Stromal cell of bone marrow (primary cell): ENCODE measurements at places on chromosomes 5 and 9.

GRCh38 chr9:124911766-124912165 is 29.1 kb downstream of the GOLGA1 start:
- DNase-seq, result no peak

GRCh38 chr5:155430192-155430591 is 416.6 kb downstream of the KIF4B start:
- DNase-seq, result no peak

- DNase-seq, result no peak
These were observed 119.5 kb upstream of the TRPC7 start for GRCh38 chr5:136484808-136485325.

GRCh38 chr5:103031607-103032006 is 88.3 kb downstream of the GIN1 start:
- no peak for DNase-seq

DNA sequence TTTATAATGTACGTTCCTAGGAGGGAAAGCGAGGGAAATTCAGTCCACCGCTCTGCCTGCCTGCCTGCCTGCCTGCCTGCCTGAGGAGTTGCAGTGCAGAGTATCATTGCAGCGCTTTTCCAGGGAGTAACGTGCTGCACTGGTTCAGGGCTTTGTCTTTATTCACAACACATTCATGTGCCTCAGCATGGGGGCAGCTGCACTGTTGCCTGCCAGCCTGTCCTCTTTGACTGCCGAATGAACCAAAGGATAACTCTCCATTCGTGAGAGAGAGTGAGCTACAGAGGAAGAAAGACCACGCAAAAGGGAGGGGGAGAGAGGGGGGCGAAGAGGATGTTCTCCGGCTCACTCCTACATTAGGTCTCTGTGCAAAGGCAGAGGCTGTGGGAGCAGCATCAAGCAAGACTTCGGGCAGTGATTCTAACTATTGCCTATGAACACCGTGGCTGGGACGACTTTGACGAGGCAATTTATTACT is 791.2 kb downstream of the MAT2B start:
- no peak for DNase-seq

- no peak for DNase-seq
These were observed 468.6 kb downstream of the GADD45G start for GRCh38 chr9:90073186-90073945.

DNA sequence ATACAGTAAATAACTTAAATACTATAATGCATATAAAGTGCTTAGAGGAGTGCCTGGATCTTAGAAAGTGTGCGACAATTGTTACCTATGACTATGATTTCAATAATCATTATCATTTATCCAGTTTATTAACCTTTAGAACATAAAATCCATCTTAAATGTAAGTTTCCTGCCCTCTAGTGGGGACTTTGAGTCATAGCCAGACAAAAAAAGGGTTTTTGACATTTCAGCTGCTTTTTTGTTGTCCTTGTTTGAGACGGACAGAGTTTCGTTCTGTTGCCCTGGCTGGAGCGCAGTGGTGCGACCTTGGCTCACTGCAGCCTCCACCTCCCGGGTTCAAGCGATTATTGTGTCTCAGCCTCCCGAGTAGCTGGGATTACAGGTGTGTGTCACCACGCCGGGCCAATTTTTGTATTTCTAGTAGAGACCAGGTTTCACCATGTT is 9.7 kb upstream of the C9orf152 start:
- DNase-seq, result no peak

DNA sequence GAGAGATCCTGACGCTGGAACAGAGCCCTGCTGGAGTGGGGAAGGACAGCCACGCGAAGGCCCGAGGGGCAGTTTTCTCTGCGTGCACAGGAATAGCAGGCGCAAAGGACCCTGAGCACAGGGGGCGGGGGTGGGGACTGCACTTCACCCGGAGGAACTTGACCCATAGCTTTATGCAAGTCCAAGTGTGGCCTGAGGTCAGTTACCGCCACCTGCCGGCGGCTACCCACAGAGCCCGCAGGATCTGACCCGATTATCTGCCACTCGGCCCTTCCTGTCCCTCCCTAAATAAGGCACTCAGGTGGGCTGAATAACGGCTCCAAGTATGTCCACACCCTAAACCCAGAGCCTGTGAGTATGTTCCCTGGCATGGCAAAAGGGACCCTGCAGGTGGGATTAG is 65.4 kb upstream of the FCN1 start:
- no peak for DNase-seq

DNA sequence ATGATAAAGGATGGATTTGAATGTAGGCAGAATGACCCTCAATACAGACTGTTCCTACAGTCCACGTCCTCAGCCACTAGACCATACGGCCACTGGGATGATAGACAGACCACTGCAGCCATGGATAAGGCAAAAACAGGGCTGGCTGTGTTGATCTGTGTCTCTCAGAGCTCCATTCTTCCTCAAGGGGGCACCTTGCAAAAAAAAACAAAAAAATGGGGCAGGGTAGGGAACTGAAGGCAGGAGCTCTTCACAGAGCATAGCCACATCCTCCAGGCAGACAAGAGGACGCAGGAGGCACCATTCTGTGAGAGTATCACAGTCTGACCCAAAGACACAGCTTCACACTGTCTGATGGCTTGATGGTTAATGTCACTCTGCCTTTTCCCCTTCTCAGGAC is 61.2 kb upstream of the GABRP start:
- DNase-seq, result no peak

GRCh38 chr5:62214701-62215100 is 91.3 kb upstream of the KIF2A start:
- DNase-seq, result no peak

GRCh38 chr9:75390951-75391350 is 302.6 kb downstream of the OSTF1 start:
- no peak for DNase-seq

GRCh38 chr5:17440766-17441165 is 57.3 kb upstream of the TAF11L2 start:
- peak; percentile 53 for DNase-seq

- no peak for DNase-seq
These were observed 40.9 kb downstream of the TNPO1 start for GRCh38 chr5:72857396-72857795.

GRCh38 chr5:72300590-72301339 is 19.3 kb downstream of the MRPS27 start:
- DNase-seq, result no peak

- no peak for DNase-seq
These were observed 817.1 kb downstream of the CDH12 start for GRCh38 chr5:22036061-22036460.

GRCh38 chr5:67187006-67187715 is 9.4 kb downstream of the CD180 start:
- DNase-seq, result no peak

GRCh38 chr5:179431221-179431824 is 86.1 kb upstream of the ADAMTS2 start:
- no peak for DNase-seq

DNA sequence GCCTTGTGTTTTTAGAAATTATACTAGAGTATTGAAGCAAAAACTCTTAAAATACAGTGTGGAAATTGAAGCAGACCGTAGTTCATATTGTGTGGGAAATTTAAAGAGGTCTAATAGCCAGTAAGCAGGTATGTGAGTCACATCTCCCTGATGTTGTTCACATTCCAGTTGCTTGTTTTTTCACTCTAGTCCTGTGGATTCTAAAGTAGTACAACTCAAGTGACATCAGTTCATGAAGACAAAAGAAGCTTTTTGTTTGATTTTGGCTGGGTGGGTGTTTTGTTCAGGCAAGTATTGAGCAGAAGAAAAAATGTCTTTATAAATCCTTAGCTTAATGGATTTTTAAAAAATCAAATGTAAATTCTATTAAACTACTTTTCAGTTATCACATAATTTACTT is 216.2 kb downstream of the MAN2A1 start:
- DNase-seq, result no peak

DNA sequence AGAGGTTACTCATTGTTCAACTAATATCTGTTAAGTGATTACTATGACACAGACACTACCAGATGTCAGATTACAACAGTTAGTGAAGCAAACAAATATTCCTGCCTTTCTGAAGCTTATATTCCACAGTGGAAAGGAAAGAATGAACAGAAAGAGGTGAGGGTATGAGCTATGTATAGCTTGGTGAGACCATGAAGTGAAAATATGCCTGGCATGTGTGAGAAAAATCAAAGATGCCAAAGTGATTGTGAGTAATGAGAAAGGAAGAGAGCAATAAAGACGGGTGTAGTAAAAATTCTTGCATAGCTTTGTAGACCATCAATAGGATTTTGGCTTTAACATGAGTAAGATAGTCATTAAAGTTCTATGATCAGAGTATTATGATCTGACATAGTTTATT is 734.5 kb upstream of the NUDT12 start:
- DNase-seq, result peak; percentile 2

DNA sequence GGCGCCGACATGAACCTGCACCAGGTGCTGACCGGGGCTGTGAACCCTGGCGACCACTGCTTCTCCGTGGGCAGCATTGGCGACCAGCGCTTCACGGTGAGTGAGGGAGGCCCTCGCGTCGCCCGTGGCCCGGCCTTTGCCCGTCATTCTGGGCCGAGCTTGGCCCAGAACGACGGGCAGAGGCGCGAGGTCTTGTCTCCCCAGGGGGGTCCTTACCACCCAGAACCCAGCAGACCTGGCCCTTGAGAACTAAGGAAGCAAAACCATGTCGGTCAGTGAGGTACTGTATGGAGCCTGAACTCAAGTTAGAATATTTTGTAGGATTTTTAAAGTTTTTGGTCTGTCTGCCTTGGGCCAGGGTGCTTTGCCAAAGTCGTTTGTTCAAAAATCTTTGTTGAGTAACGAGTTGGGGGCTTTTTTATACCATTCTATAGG is 691 bp downstream of the DMXL1 start:
- DNase-seq, result no peak

- no peak for DNase-seq
These were observed 128.2 kb upstream of the SLC44A1 start for GRCh38 chr9:105116052-105116868.

- peak; percentile 82 for DNase-seq
These were observed 105.8 kb downstream of the DOCK2 start for GRCh38 chr5:169742771-169743296.

DNA sequence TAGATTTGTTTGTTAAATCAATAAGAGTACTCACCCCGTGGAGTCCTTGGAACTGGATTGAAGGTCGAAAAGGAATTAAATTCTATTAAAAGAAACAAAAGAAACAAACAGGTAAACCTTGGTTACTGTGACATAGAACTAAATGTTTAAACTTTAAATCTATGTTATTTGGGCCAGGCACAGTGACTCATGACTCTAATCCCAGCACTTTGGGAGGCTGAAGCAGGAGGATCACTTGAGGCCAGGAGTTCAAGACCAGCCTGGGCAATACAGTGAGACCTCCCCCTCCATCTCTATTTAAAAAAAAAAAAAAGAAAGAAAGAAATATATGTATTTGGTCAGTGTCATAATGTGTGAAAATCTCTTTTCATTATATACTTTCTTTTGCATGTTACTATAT is 18.7 kb downstream of the ELL2 start:
- no peak for DNase-seq

DNA sequence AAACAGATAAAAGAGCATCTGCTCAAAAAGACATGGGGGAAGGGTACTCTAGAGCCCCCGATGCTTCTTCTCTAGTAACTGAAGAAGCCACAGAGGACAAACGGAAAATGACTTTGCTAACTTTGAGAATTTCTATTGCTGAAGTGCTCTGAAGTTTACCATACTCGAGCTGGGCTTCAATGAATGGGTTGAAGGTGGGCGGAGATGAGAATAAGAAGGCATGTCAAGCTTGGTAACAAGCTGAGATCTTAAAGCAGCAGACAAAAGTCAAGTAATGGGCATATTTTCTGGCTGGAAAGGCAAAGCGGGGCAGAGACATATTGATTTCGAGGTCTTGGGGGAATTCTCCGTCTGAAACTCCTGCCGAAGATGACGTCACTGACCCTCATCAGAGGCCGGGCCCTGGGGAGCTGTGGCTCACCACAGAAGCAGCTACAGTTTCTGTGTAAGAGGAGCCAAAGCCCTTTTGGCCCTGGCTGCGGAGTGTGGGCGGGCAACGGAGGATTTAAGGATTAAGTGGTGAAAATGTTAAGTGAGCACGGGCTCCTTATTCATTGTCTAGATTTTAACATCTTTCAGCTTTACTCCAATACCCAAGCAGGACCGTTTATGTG is 115.8 kb upstream of the SLIT3 start:
- DNase-seq, result peak; percentile 98

GRCh38 chr9:93156475-93157008 is 22.5 kb upstream of the NINJ1 start:
- DNase-seq, result no peak

DNA sequence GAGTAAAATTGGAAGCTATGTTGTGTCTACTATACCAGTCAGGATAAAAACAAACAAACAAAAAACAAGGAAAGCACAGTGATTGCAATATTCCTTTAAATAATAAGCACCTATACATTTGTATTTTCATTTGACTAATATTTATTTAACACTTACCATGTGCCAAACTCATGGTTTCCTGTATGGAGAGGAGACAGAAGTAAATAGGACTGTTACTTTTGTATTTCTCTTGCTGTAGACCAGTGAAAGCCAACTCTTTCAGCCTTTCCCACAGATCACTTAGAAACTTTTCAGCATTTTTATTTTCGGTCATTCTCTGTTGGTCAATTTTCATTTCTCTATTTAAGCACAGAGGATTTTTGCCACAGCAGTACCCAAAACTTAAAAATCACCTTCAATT is 4.5 kb downstream of the CMYA5 start:
- DNase-seq, result no peak

DNA sequence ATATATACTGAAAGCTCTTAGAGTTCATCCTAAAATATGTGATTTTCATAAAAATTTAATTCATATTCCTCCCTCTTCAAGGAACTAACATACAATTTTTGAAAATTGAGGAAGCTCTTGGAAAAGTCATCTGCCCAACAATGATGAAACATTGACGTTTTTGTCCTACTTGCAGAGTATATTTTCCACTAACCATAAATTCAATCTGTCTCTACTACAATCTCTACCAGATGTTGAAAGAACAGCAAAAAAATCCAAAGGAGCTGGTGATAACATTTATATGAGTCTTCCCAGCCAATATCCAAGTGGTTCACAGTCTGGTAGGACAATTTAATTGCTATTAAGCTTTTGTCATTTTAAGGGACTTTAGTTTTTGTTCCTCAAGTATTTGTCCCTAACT is 81.1 kb upstream of the NR3C1 start:
- no peak for DNase-seq

GRCh38 chr9:76962732-76963131 is 56.7 kb upstream of the FOXB2 start:
- no peak for DNase-seq

GRCh38 chr5:143210576-143210975 is 192.9 kb downstream of the NR3C1 start:
- DNase-seq, result no peak

- DNase-seq, result no peak
These were observed 42.1 kb downstream of the EFCAB9 start for GRCh38 chr5:172235827-172236736.

DNA sequence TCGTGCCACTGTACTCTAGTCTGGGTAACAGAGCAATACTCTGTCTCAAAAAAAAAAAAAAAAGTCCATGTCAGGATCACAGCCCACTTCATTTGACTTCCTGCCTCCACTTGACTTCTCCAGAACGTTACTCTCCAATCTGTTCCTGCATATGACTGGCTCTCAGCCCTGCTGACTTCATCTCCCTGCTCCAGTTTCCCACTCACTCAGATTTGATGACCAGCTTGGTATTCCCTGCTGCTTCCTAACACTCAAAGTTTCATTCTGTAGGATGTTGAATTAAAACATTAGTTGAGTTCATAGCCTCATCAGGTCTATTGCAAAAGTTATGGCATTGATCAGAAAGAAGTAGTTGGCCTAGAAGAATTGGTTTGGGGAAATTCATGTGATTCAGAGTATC is 52.3 kb downstream of the UGCG start:
- no peak for DNase-seq

GRCh38 chr9:589723-590122 is 251.8 kb upstream of the DMRT1 start:
- DNase-seq, result no peak

GRCh38 chr5:14708551-14708950 is 44.0 kb downstream of the OTULIN start:
- no peak for DNase-seq
